Colonic mucosa (tissue), 4 donors: ENCODE measurements at places on chromosomes 13 and 19. TPM values are rescaled to one million over a fixed set of nuclear protein-coding genes. Genes with fewer than 3 reads are reported as not detected.

Gene YJEFN3
- total RNA-seq: 17.3 TPM

Gene STOML3
- total RNA-seq: not detected

Gene TUBA3C
- not detected for total RNA-seq

DNA sequence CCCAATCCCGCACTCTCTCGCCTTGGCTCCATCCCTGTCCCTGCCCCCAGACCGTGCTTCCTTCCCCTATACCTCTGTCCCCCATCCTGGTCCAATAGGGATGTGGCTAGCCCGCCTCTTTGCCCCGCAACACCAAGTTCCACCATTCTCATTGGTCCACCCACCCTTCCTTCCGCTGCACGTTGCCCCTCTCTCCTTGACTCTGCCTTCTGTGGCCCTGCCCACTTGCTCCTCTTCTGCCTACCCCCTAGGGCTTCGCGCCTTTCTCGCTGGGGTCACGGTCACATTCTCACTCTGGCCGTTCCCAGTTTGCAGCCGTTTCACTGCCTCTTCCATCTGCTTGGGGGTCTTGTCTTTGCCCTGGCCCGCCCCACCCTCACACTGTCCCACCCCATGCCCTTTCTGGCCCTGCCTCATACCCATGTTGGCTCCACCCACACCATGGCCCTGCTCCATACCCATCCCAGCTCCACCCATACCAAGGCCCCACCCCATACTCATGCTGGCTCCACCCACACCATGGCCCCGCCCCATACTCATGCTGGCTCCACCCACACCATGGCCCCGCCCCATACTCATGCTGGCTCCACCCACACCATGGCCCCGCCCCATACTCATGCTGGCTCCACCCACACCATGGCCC, 4.5 kb upstream of the ARHGAP45 start:
- DNase-seq: peak; percentile 22

GRCh38 chr19:16198370-16198651, 600 bp downstream of the AP1M1 start:
- DNase-seq: peak; percentile 34
